Activated naive CD8-positive, alpha-beta T cell treated with anti-CD3 and anti-CD28 coated beads, Interleukin-2, amount 50 U/mL, for 16 hours (primary cell): ENCODE measurements at places on chromosomes 7 and 10.

DNA sequence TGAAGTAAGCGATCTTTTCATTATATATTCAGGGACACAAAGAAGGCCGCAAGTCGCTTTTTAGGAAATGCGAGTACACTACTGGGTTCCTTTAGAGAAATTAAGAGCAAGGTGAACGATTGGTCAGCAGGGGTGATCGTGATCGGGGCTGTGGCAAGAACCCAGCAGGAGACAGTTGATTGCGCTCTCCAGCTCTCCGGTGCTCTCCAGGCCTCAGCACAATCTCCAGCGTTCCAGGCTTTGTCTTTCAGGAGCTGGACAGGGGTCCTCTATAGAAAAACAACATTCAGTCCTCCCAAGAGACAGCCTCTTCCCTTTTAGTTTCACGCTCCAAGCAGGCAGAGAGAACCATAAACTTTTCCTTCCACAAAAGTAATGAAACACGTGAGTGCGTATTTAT is 170.5 kb upstream of the KLF6 start:
- no peak for DNase-seq

DNA sequence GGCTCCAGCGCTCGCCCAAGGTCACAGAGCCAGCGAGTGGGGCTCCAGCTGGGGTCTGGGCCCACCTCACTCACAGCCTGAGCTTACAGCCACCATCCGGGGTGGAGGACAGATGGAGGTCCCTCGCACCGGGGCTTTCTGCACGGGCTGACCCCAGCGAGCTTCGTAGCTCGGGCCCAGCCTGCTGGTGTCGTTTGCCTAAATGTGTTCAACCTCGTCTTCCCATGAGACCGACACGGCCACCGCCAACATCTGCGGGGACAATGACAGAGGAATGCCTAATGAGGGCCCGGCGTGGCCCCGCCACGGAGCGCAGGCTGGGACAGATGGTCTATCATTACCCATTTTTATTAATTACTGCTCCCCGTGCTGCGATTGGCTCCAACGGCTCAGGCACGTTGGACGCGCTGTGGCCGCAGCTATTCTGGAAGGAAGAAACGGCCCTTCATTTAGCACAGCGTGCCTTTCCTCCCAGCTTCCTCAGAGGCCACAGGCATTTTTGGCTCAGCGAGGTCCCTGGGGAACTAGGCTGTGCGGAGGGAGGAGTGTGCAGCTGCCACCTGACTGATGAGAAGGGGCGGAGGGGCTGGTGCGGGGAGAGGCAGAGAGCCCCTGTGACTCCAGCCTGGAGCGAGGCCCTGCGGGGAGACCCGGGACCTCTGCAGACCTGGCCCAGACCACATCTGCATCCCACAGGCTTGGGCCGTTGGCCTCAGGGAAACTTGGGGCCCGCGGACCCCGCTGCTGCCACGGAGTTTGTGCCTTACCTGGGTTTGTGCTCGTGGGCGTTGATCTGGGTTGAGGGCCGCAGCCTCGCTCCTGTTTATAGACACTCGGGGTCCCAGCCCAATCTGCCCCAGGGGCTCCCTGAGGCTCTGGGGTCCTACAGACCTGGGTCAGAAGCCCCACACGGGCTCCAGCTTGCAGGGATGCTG is 22.9 kb upstream of the ELFN1 start:
- DNase-seq: no peak

GRCh38 chr10:116633216-116633600 is 12.5 kb downstream of the PNLIPRP2 start:
- no peak for DNase-seq

- no peak for DNase-seq
Measured at GRCh38 chr10:125521721-125522680, 161.0 kb downstream of the TEX36 start.

DNA sequence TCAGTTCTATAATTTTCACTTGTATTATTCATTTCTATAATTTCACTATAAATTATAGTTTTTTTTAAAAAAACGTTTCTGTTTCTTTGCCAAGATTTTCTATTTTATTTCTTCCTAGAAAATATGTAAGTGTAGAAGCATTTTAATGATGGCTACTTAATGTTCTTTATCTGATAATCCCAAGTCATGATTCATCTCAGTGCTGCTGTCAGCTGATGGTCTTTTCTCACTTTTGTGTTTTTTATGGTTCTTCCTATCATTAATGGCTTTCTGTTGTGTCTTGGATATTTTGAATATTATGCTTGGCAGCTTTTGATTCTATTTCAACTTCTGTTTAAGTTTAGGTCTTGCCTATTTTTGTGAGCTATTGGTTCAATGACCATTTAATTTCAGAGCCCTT is 268.6 kb downstream of the BAMBI start:
- DNase-seq: no peak

- DNase-seq: no peak
Measured at GRCh38 chr10:63711867-63712716, 190.9 kb downstream of the REEP3 start.

DNA sequence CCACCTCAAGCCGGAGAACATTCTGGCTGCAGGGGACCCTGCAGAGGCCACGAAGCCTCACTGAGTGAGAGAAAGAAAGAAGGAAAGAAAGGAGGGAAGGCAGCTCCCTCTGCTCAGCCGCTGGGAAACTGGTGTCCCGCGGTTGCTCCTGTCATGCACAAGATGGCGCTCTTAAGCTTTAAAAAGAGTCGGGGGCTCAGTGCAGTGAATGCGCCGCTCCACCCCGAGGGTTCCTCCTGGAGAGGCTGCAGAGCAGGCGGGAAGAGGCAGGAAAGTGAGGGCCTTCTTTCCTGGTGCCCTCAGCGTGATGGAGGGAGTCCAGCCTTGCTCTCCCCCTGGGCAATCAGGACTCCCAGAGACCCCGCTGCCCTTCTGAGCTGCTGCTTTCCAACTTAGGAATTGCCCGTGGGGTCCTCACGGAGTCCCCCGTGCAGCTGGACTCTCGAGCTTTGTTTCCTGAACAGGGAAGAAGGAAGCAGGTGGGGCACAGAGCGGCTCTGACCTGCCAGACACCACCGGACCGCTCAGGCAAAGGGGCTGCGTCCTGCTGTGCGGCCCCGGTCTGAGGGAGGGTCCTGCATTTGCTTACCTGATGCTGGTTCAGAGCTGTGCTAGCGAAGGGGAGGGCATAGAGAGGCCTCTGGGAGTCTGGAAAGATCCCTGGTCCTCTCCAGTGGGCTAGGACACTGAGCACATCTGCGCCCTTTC is 141.9 kb upstream of the MKI67 start:
- no peak for DNase-seq
